NCI-H1092 (cell line): ENCODE measurements at places on chromosomes 1 and 21.

GRCh38 chr21:38306433-38307141, 49.8 kb downstream of the KCNJ15 start:
- DNase-seq, result no peak

GRCh38 chr21:39696618-39697017, 48.4 kb upstream of the IGSF5 start:
- peak; percentile 55 for DNase-seq

DNA sequence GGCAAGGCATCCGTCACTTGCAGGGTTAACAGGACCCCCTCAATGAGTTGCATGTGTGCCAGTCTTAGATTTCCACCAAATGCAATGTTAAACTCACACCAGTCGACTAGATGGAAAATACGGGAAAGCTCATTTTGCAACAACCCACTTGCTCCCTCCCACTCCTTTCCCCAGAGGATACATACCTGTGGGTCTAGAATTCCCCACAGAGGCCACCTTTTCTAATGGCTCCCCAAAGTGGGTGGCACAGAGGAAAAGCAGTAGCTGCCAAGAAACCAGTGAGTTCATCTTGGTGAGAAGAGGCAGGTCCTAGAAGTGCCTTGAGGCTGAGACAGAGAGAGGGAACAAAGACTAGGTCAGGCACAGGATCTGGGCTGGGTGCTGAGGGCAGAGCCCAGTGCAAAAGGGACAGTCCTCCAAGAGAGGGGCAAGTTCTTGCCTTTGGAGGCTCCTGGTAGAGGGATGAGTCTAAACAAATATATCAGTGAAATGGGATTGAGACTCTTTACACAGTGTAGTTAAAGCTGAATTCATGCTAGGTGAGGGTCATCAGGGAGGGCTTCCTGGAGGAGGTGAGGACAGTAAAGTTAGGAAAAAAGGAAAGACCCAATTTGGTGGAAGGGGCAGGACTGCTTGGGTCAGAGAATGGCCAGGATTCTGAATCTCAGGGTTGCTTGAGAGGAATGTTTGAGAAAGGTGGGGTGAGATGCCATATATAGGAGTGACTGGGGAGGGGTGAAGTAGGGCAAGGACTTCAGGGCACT, 3.5 kb downstream of the KISS1 start:
- no peak for DNase-seq

DNA sequence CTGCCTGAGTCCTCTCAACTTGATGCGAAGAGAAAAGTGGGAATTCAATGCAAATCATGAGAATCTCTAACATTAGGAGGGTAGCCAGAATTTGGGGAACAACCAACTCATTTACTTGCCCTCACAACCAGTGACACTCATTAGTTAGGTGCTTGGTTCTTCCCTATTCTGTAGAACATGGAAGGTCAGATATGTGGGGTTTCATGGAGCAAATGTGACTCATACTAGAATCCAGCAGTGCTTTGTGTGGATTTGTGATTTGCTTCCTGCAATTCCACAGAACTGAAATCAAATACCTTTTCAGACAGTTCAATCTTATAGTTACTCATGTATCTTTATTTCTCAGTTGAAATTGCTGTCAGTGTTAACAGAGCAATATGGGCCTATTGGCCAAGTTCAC, 6.9 kb upstream of the ETV3 start:
- DNase-seq, result no peak

- no peak for DNase-seq
Observed at GRCh38 chr1:48249868-48250267, 27.4 kb downstream of the SLC5A9 start.

- DNase-seq, result no peak
Observed at GRCh38 chr1:79777481-79778219, 771.1 kb upstream of the ADGRL4 start.

- no peak for DNase-seq
Observed at GRCh38 chr1:33825506-33825905, 38.4 kb upstream of the HMGB4 start.
